ENCODE measurements at places on chromosomes 6 and 20. TPM values are rescaled to one million over a fixed set of nuclear protein-coding genes. Genes with fewer than 3 reads are reported as not detected.

Gene NTSR1
- 0.09 TPM for polyA plus RNA-seq

- DNase-seq = no peak
Measured at GRCh38 chr6:156849806-156850205, 72.6 kb downstream of the ARID1B start.

- DNase-seq = no peak
Measured at GRCh38 chr6:37099442-37099841, 70.5 kb upstream of the PIM1 start.

DNA sequence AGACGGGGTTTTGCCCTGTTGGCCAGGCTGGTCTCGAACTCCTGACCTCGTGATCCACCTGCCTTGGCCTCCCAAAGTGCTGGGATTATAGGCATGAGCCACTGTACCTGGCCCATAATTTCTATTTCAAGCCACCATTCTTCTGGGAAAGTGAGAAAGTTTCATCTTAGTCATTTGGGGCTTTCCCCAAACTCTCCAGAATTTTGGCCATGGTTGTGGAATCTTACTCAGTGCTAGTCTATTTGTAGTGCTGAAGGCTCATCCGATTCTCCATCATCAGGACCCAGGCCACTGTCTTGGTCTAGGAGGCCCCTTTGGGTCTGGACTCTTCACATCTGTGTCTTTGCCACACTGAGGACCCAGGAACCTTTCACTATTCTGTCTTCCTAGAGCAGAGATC lies 164.9 kb downstream of the EYA2 start:
- DNase-seq = no peak

DNA sequence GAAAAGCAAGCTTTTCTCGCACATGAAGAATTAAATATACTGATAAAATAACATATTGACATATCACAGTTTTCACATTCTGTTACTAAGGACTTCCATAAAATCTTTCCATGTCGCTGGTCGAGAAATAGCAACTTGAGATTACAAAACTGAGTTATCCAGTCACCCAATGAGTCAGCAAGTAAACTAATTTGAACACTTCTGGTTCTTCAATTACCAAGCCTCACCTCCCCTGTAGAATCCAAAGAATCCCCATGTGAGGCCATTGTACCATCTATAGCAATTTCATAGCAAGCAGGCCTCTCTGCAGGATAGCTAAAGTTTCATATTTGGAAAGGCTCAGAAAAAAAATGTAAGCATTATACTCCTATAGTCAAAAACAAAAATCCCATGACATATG lies 87.3 kb downstream of the PKHD1 start:
- DNase-seq = no peak

DNA sequence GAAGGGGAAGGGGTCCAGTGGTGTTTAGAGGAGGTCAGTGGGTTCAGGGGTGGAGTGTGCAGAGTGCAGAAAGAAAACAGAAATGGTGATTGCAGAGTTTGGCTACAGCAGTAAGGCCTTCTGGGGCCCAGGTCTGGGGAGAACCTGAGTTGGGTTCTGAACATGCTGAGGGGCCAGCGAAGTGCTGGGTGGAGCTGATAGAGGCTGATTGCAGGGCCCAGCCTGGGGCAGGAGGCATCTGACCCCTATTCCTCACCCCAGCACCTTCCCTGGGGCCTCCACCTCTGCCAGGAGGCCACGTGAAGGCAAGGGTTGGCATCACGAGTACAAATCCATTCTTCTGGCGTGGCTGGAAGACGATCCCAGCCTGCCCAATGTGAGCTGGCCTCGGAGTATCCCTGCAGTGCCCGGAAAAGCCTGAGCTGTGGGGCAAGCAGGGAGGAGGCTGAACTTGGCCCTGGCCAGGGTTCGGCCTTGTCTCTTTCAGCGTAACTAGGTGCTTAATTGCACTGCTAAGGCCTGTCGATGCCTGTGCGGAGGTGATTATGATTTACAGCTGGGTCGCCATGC lies 35.3 kb downstream of the VSTM2L start:
- DNase-seq = no peak

GRCh38 chr6:74631564-74631963 lies 574.3 kb downstream of the COL12A1 start:
- DNase-seq = no peak

- DNase-seq = no peak
Measured at GRCh38 chr6:149247385-149247763, 70.1 kb upstream of the TAB2 start.

- no peak for DNase-seq
Measured at GRCh38 chr6:31339210-31339609, 17.8 kb downstream of the HLA-B start.

Gene FOXP4
- 1.9 TPM for polyA plus RNA-seq

DNA sequence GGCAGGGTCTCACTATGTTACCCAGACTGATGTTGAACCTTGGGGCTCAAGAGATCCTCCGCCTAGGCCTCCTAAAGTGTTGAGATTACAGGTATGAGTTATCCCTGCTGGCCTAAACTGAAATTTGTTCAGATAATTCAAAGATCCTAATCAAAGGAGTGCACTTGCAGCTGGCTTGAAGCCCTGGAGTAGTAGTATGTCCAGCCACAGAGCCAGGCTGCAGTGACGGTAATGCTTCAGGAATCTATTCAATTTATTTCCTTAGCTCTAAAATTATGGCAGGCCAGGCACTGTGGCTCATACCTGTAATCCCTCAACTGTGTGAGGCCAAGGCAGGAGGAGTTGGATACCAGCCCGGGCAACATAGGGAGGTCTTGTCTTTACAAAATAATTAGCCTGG lies 1.4 kb upstream of the DDX43 start:
- no peak for DNase-seq

Measured in AG04450 (cell line).